Melanocyte of skin (primary cell): ENCODE measurements at places on chromosomes 16 and 17. TPM values are rescaled to one million over a fixed set of nuclear protein-coding genes. Genes with fewer than 3 reads are reported as not detected.

Gene HOXB9
- not detected in 2 replicates for total RNA-seq

Gene GPR142
- total RNA-seq = not detected in 2 replicates

Gene CCDC182
- not detected in 2 replicates for total RNA-seq

Gene SPOP
- 54.7 and 60.7 TPM in 2 replicates for total RNA-seq

Gene CHST5
- 0.34 TPM in 1 of 2 replicates, not detected in the other for total RNA-seq

Gene LGALS9B
- not detected in 2 replicates for total RNA-seq

Gene BRIP1
- total RNA-seq = 17.6 and 18.4 TPM in 2 replicates

Gene SLC13A2
- total RNA-seq = not detected in 2 replicates

Gene CXCL16
- total RNA-seq = 5.8 and 6.5 TPM in 2 replicates

Gene KCNJ16
- under 0.01 and 0.31 TPM in 2 replicates for total RNA-seq

Gene ANKFN1
- not detected in 2 replicates for total RNA-seq

Gene KRTAP9-2
- not detected in 2 replicates for total RNA-seq

Gene ATF7IP2
- 3.1 and 37.4 TPM in 2 replicates for total RNA-seq

Gene CHST4
- not detected in 2 replicates for total RNA-seq
